Keratinocyte (primary cell): ENCODE measurements at places on chromosomes 7 and 10.
A peak's percentile ranks its signal among the peaks of the same experiment; 100 is the strongest.

DNA sequence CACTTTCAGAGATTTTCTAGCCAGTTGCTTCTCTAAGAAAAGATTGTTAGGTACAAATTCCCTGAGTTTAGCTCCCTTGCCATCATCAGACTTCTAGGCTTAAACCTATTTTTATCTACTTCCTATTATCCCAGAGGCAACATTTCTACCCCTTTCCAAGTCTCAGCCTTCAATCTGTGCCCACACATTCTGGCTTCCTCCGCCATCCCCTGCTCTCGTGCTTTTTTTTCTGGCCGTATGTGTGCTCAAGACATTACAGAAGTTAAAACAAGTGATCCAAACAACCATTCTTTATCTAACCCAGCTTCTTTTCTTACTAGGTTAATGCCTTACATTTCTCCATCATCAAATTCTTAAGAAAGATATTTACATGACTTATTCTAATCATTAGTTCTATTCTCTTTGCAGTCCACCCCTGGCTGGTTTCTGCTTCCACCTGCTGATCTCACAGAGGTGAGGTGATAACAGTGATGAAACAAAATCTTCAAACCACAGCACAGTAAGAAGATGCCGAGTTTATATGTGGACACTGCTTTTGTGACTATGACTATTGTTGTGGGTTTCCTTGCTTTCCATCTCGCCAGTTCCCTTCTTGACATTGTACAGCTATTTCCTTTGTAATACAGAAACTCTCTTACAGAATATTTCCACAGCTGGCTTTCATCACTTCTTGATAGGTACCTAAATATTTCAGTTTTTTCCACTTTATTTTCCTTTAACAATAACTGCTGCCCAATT, 18.3 kb upstream of the CDK6 start:
- no peak for DNase-seq

DNA sequence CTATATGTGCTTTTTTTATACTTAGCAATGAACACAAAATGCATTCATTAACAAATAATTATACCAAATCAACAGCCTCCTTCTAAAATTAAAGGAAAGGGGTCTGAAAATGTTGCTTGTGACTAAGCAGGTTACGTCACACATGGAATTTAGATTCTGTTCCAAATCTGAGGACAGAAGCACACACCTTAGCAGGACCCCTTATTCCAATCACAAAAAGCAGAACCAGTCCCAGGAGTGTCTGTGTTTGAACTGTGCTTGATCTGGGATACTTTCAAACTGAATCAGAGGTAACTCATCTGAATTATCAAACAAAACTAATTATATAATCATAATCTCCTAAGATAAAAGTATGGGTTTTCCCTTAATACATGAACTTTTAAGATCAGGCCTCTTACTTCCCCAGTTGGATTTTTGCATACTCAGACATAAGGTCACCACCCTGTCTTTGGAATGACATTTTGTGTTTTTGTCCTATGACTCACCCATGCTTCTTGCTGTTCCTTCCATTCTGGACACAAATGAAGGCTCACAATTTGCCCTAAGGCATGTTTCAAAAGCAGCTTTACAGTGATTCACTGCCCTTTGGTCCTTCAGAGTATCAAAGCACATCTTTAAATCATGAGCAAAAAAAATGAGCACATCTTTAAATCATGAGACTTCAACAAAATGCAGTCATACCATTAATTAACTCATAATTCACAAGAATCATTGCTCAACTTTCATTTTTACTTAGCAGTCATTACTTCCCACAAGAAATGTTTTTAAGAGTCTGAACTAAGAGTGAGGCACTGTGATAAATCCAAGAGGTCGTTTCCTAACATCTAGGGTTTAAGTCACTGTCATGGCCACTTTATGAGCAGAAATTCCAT, 35.5 kb downstream of the SEMA3C start:
- DNase-seq: peak; percentile 98

GRCh38 chr10:124736491-124737136, 7.6 kb downstream of the FAM53B start:
- no peak for DNase-seq

- DNase-seq: no peak
Observed at GRCh38 chr7:132750096-132750495, 173.8 kb upstream of the PLXNA4 start.

DNA sequence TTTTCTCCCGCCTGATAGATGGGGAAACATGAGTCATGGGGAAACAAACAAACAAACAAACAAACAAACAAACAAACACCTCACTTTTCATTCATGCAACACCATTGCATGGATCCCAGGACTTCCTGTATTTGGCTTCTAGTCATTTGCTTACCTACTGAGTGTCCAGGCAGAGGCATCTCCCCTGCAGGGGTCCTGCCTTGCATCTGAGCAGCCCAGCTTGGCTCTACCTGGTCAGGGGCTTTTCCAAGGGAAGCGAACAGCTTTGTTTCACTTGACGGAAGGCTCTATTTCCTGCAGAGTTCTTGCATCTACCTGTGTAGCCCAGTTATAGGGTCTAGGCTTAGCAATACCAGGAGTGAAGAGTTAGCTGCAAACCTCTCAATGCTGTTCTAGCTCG, 374.2 kb downstream of the GATA3 start:
- DNase-seq: no peak

- no peak for DNase-seq
Observed at GRCh38 chr10:77602913-77603533, 34.6 kb downstream of the KCNMA1 start.

- no peak for DNase-seq
Observed at GRCh38 chr10:8544057-8544380, 489.5 kb downstream of the GATA3 start.

DNA sequence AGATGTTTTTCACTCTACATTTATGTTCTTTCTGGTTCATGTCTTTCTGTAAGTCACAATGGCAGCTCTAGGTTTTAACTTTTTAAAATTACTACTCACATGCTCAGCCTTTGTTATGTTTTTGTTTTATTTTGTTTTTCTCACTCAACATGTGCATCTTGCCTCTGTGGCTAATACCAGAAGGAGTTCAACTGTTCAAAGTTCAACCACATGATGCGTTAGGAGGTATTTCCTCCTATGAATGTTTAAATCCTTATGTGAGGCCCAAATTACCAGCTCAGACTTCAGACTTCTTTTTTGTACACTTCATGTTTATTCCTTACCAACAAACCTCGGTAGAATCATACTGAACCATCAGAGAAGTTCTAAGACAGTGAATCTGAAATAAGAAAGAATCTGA, 151.6 kb downstream of the MALRD1 start:
- no peak for DNase-seq

DNA sequence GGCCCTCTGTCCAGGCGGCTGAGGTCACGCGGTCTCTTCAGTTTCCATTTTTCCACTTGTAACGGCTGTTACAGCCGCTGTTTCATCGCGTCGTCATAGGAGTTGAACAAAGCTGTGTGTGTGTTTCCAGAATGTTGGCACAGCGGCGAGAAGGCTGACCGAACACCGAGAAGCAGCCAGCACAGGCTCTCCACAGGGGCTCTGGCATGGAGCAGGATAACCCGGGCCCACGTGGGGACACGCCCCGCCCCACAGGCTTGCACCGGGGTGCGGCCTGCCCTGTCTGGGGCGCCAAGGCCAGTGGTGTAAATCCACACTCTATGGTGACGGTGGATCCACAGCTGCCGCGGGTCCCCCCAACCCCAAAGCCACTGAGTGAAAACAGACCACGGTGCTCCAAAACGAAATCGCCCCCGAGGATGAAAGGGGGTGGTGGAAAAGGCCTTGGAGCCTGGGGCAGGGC, 448.2 kb downstream of the DNAJB6 start:
- no peak for DNase-seq

DNA sequence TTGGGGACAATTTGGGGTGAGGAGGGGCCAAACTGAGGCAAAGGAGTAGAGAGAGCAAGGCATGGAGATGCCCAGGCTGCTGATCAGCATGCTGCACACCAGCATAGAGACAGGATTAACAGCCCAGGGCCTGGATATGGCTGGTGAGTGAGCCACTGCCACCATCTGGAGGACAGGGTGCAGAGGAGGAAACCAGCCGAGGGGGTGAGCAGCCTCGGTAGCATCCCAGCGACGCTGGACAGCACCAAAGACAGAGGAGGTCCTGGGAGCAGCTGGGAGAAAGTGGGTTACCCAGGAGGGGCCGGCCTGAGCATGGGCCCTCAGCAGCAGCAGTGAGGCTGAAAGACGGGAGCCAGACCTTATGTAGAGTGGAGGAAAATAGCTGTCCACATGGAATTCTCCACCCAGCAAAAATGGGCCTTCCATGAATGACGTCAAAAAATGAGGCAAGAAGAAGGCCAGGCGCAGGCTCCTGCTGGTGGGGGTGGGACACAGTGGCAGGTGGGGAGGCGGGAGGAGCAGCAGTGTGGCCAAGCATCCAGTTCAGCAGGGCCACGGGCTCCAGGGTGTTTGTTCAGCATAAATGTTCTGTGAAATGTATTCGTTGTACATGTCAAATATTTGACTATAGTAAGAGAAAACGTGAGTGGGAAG, 16.7 kb downstream of the RET start:
- DNase-seq: no peak

- no peak for DNase-seq
Observed at GRCh38 chr7:131182446-131183058, 145.1 kb upstream of the MKLN1 start.

DNA sequence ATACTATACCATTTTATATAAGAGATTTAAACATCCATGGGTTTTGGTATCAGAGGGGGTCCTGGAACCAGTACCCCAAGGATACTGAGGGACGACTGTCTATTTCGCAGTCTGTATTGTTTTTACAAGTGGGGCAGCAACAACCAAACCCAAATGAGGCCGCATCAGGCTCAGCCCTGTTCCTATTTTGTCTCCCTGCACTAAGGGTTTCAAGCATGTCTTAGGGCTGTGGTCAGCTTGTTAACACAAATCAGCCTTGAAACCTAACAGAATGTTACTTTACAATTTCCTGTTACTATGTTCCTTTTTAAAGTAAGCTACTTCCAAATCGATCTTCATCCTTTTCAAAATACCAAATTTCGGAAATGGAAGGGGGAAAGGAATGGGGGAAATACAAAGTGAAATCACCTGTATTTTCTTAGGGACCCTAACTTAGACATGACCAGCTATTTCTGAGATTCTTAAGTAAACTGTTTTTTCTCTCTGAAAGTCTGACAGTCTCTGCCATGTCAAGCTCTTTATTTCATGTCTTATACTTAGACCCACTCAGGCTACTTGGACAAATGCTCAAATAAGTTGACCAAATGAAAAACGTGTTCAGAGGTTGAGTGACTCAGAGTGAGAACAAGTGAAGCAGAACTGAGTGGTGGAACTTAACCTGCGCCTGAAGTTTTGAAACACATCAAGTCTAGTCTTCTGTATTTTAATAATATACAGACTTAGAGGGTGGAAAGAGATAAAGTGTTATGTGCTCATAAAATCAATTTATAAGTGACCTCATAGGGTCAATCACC, 75.8 kb downstream of the C1GALT1 start:
- DNase-seq: no peak

GRCh38 chr10:24299578-24300260, 90.8 kb downstream of the KIAA1217 start:
- DNase-seq: no peak

- no peak for DNase-seq
Observed at GRCh38 chr7:47290466-47290865, 291.4 kb downstream of the TNS3 start.

GRCh38 chr10:44071479-44071878, 313.4 kb downstream of the CXCL12 start:
- no peak for DNase-seq

- no peak for DNase-seq
Observed at GRCh38 chr10:86900955-86901354, 56.5 kb downstream of the MMRN2 start.

DNA sequence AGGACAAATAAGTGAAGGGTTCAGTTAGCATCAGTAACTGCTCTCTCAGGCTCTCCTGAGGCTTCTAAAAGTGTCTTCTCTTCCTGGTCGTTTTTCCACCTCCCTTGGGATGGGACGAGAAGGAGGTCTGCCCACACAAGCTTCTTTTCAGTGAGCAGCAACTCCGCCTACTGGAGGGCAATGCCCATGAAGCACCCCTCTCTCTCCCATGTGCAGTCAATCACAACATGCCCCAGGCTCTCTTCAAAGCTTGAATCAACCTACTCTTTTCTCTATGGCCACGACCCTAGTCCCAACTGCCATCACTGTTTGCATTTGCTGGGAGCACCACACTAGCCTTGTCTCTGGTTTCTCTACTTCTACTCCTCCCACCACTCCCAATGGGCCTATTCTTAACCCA, 135.6 kb downstream of the RPS24 start:
- no peak for DNase-seq

DNA sequence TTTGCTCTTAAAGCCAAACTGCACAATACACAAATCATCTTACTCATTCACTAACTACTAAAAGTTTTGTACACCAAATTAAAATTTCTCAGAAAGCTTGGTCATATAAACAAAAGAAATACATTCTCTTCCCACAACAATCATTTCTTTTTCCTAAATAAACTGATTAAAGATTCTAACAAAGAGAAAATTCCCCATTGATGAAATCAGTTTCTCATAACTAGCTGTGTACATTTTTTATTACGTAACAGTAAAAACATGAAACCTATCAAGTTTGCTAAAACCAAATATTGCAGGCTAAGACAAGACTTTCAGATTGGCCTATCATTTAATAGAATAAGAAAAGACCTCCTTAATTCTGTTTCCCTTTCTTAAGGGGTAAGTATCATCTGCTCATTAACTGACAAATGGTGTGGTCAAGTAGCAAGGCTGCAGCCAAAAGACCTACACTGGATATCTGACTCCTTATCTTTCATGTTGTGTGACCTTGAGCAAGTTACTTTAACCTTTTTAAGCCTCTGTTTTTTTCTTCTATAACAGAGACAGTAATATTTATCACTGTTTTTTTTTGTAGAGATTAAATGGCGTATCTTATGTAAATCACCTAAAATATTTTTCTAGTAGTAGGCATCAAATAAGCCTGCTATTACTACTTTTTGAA, 22.4 kb downstream of the NAMPT start:
- DNase-seq: no peak

DNA sequence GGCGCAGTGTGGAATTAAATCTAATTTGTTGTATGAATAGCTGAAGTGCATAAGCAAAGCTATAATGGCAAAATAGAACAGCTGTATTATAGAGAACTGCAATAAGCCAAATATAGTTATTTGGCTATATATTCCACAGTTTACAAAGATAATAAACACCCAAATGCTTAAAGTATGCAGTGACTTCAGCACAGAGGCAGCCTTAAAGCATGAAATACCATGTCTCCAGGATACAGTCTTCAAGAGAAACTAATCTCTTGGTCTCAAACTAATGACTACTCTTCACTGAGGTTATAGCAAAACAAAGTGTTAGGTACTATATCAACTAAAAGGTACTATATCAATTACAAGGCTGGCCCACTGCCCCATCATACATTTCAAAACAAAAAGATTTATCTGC, 48.0 kb downstream of the NT5C2 start:
- no peak for DNase-seq

DNA sequence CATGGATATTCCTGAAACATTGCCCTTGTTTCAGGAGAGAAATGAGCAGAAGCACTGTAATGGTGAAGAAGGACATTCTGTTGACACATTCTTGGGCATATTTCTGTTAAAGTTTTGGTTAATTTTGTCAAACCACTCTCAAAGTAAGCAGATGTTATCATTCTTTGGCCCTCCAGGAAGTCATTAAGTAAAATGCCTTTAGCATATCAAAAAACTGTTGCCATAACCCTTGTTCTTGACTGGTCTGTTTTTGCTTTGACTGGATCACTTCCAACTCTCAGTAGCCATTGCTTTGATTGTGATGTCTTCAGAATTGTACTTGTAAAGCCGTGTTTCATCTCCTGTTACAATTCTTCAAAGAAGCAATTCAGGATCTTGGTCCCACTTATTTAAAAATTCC, 404.3 kb upstream of the LRRTM3 start:
- DNase-seq: no peak

- DNase-seq: no peak
Observed at GRCh38 chr7:17830206-17830605, 110.1 kb downstream of the SNX13 start.
